Fibroblast of skin of scalp (primary cell): ENCODE measurements at places on chromosomes 13 and 19.

GRCh38 chr13:78662467-78662866 lies 3.5 kb upstream of the OBI1 start:
- DNase-seq = no peak

DNA sequence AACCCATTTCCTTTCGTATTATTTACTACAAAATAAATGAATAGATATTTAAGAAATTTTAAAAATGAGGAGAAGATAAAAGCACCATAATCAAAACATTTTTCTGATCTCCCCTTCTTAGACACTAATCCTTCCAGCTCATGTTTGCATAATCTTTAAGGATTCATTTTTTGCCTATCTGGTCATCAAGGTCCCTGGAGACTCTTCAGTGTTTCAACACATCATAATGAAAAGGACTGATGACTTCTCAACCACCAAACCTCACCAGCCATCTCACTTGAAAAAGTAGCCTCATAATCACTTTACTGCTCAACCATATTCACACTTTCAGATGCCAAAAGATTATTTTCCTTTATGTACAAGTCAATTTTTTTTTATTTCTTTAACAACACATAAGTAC lies 80.1 kb downstream of the DCLK1 start:
- DNase-seq = peak; percentile 80

DNA sequence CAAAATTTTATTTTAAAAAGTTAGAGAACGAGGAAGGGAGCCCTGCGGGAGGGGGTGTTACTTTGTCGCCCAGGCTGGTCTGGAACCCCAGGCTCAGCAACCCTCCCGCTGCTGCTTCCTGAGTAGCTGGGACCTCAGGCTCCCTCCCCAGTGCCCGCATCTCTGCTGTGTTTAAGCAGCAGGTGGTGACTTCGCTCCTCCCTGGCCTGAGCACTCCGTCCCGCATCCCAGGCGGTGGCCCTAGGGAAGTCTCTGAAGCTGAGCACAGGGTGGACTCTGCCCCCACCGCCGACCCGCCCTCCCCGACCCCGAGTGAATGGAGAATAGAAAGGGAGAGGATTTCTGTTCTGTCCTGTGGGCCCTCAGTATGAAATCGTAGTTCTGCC lies 30.5 kb downstream of the ZNF701 start:
- no peak for DNase-seq

GRCh38 chr19:4866595-4867424 lies 657 bp downstream of the PLIN3 start:
- DNase-seq = peak; percentile 52

DNA sequence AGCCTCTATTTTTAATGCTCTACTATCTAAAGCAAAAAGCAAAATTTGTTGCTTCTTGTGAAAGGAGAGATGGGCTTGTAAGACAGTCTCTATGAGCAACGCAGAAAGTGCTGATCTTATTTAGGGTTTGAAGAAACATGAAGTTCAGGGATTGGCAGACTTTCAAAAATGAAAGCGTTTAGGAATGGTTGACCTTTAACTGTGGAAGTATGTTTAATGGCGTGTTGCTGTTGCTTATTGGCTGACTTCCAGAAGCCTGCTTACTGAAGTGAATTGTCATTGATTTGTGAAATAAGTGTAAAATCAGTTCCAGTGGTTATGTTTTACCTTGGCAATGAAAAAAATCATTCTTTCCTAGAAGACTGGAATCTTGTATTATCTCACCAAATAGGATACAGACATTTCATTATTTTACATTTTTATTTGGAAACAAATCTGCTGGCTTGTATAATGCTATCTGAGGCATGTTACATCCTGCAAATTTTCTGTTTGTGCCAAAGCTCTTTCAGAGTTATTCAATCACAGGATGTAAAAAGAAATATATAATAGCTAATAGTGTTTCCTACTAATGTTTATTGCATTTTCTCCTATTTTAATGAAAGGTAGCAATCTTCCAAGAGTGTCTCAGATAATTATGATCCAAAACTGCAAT lies 221.3 kb upstream of the SLITRK6 start:
- peak; percentile 24 for DNase-seq

GRCh38 chr13:73259061-73260017 lies 200.5 kb downstream of the KLF5 start:
- no peak for DNase-seq

DNA sequence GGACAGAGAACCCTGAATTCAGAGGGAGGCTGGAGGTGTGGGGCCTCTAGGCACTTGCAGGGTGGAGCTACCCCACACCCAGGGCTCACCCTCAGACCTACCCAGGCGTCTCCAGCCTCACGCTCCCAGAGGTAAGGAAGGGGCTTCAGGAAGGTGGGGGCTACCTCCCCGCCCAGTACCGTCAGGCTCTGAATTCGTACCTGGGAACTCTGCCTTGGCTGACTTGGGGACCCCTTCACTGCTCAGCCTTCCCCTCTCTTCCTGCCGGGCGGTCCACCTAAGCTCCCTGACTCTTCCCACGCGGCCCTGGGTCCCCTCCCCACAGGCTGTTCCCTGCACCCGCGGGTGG lies 28.5 kb upstream of the PARP4 start:
- no peak for DNase-seq

DNA sequence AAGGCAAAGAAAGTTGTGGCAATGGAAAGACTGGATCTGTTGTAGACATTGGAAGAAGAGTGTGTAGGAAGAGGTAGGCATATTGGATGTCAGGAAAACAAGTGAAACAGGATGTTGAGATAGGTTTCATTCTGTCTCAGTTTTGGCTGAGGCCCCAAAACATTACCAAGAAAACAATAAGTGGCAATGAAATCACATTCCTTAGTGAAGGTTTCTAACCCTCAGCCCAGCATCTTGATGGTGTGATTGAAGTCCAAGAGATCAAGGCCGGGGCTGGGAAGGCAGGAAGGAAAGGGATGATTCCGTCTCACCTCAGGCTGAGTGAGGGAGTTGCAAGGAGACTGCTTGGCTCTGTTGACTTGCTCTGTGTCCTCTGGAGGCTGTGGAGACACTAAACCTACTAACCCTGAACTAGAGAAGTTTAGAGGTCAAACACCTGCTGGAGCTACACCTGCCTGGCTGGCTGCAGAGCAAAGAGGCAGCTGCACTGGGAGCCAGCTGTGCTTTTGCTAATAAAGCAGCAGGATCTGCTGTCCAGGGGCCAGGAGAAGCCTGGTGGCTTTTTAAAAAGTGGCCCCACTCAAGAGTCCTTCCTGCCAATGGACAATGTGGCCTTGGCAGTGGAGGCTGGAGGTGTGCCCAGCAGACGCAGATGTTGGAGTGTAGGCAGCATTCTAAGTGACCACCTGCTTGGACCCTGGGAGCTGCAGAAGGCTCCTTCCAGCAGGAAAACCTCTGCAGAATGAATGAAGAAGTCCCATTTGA lies 53.6 kb downstream of the DGKH start:
- no peak for DNase-seq

DNA sequence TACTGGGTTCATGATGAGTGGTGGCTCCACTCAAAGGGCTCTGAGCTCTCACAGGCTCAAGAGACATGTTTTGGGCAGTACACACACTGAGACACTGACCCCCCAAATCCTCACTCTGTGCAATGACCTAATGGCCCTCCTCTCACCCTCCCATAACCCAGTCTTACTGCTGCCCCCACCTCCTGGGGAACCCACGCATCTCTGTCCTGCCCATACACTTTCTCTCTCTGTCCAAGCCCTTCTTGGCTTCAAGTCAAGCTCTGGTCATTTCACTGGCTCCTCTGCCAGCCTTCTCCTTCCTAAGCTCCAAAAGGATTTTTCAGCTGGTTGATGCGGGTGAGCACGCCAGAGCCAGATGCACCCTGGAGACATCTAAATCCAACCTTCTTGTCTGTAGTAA lies 187.9 kb upstream of the TSHZ3 start:
- DNase-seq = no peak
